Endothelial cell of umbilical vein (primary cell): ENCODE measurements at places on chromosomes 2 and 18. TPM values are rescaled to one million over a fixed set of nuclear protein-coding genes. Genes with fewer than 3 reads are reported as not detected.

The TEKT4 gene
- total RNA-seq, result not detected in 2 replicates

The SIX3 gene
- not detected in 2 replicates for total RNA-seq

The FAM124B gene
- 81.4 and 82.0 TPM in 2 replicates for total RNA-seq

The FEV gene
- not detected in 2 replicates for total RNA-seq

The LAPTM4A gene
- total RNA-seq, result 154 and 155 TPM in 2 replicates

The RRM2 gene
- 220 and 246 TPM in 2 replicates for total RNA-seq
